RWPE2 (cell line): ENCODE measurements at places on chromosomes 1 and 21.

DNA sequence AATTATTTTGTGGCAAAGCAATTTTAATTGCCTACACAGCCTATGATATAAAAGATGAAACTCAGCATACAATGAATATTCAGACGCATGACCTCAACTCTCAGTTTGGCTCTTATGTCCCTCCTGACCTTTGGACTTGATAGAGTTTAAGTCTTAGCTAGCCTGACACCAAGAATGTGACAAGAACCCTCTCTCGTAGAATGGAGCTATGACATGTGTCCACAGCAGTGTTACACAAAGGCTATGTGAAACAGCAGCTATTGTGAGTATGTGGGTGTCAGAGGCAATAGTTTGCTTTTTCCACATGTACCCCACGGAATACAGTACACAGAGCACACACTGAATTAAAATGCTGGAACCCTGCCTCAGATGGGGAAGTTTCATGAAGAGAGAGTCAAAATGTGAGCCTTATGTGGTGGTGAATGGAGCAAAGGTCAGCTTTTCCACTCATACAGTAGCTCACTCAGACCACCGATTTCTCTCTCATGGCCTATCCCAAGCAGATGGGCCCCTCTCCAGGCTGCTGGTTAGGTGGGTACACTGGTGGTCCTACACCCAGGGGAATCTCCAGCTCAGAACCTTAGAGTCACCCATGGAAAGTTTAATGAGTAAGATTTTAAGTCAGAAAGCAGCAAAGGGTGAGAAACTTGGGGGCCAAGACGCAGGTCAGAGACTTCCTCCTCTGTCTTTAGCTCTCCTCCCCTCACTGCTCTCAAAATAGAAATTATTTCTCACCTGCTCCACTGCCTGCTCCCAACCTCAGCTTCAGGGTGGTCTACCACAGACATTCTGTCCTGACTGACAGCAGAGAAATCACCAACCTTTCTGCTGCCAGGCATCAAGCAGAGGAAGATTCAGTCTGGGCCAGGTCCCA lies 10.1 kb upstream of the XCL2 start:
- H3K27ac ChIP-seq, result no peak overlapping the region
- no peaks in the 10 kb centered on the region for H3K4me1 ChIP-seq
- H3K27me3 ChIP-seq, result no peaks in the 10 kb centered on the region
- H3K4me3 ChIP-seq, result no peak overlapping the region
- no peak for DNase-seq

DNA sequence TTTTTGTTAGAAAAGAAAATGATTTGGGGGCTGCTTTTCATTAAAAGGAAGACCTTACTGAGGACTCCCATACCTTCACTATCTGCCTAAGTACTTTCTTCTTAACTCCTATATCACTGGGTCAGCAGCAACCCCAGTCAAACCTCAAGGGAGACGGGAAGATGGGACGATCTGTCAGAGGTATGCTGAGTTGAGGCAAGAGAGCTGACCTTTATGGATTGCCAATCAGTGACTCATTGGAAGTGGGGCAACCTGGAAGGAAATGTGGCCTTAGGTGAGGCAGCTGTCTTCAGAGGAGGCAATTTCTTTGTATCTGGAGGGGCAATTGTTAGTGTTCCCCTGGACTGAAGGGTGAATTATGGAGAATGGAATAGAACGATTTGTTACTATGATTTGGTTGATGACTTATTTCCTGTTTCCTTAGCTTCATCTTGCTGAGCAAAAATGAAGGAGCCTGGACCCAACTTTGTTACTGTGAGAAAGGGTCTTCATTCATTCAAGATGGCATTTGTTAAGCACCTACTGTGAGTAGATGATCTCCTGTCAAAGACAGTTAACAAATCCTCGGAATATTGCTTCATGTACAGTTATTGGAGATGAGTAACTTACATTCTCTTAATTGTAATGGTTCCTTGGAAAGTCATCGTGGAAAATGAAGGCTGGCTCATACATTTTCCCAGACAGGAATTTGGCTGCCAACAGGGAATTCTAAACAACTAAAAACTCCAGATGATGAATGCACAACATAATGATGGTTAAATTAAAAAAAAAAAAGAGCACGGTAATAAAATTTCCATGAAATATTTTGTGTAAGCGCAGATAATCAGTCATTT lies 134.7 kb upstream of the KCNJ15 start:
- DNase-seq, result no peak
- no peaks in the 10 kb centered on the region for H3K27me3 ChIP-seq
- no peak overlapping the region for H3K4me3 ChIP-seq
- no peak overlapping the region for H3K27ac ChIP-seq

DNA sequence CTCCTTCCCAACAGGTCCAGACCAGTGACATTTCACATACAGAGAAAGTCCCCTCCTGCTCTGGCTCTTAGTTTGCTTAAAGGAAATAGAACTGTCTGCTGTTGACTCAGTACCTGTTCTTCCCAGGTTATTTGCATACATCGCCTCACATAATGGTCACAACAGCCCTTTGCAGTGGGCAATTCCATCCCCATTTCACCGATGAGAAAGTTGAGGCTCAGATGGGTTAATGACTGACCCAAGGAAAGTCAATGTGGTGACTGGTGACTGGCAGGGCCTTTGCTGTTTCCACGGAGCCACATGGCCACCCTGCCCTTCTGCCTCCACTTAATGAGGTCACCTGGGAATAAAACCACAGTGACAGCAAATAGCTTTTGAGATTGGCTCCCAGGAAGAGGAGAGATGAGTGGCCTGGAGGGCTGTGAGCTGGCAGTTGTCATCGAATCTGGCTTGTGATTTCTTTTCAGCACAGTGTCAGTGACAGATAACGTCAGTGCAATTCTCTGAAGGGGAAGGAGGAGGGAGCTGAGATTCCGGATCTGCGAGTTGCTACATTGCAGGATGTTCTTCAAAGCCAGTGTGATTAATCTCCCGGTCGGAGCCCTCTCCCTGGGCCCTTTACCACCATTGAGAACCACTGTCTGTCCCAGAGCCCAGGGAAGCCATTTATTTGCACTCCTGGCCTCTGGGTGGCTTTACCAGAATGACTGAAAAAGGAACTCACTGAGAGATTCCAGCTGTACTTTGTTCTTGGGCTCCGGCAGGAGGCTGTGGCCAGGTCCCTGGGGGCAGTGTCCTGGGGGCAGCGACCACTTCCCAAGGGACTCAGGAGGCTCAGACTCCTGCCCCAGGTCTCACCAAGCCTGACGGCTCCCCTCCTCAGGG lies 117.2 kb downstream of the CNIH3 start:
- no peaks in the 10 kb centered on the region for H3K27me3 ChIP-seq
- no peaks in the 10 kb centered on the region for H3K4me1 ChIP-seq
- H3K27ac ChIP-seq, result no peak overlapping the region
- no peak for DNase-seq
- no peak overlapping the region for H3K4me3 ChIP-seq

GRCh38 chr1:61743716-61744580 lies 1.7 kb downstream of the PATJ start:
- H3K4me1 ChIP-seq, result peaks cover 10% of the 10 kb centered on the region
- H3K27me3 ChIP-seq, result no peaks in the 10 kb centered on the region
- peak overlapping the region; percentile 89 for H3K27ac ChIP-seq
- no peak for DNase-seq

DNA sequence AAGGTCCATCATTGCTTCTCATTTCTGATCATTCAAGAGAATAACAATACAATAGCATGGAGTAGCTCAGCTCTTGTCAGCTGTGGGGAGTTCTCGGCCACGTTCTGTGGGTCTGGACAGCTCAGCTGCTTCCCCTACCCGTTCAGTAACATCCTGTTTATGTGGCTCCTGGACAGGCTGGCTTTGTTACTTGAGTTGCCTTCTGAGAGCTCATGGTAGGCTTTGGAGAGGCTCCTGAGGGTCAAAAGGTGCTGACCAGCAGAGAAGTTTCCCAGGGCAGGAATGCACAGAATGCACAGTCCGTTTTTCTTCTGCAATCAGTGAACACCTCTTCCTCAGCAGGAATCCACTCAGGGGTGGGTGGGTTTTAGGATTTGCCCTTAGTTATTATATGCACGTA lies 36.0 kb downstream of the KAZN start:
- no peak overlapping the region for H3K27ac ChIP-seq
- DNase-seq, result no peak
- no peaks in the 10 kb centered on the region for H3K4me1 ChIP-seq
- H3K4me3 ChIP-seq, result no peak overlapping the region

DNA sequence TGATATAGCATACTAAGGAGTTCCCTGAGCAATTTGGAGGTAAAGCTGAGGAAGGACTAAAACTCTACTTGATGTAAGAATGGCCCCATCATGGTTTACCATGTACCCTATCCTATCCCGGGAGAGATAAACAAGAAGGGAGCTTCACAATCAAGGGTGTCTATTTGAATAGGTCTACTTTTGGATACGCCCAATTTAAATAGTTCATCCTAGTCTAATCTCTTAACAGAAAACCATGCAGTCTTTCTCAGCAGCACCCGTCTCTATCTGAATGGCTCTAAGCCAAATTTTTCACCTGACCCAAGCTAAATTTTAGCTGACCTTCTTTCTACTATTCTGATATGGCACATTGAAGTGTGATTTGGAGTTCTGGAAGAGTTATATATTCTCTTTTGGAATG lies 122.0 kb downstream of the TNNI3K start:
- H3K27ac ChIP-seq, result no peak overlapping the region
- H3K4me3 ChIP-seq, result no peak overlapping the region
- peaks cover 3% of the 10 kb centered on the region for H3K27me3 ChIP-seq
- no peaks in the 10 kb centered on the region for H3K4me1 ChIP-seq
- DNase-seq, result no peak
- no peaks in the 10 kb centered on the region for H3K36me3 ChIP-seq

DNA sequence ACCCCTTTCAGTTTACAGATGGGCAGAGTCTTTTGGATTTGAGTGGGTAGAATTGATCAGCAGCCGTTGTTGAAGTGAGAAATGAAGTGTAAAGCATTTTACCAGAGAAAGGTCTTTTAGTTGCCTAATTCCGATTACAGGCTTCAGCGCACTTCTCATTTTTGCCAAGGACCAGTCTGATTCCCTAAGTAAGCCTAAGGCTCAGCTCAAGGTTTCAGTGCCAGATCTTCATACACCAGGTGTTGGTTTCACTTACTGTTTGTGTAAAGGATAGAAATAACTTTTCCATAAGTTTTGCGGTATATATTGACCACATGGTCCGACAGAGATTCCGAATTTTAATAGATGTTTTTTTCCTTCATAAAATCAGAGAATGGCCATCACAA lies 83.9 kb upstream of the BMP8A start:
- H3K4me1 ChIP-seq, result peaks cover 42% of the 10 kb centered on the region
- H3K4me3 ChIP-seq, result peak overlapping the region; percentile 85
- no peak for DNase-seq
- H3K27me3 ChIP-seq, result no peaks in the 10 kb centered on the region
- peaks cover 14% of the 10 kb centered on the region; the same call in 1 of the 2 replicates for H3K36me3 ChIP-seq

- no peak overlapping the region for H3K27ac ChIP-seq
- H3K4me3 ChIP-seq, result no peak overlapping the region
- H3K27me3 ChIP-seq, result peaks cover 7% of the 10 kb centered on the region
- H3K4me1 ChIP-seq, result peaks cover 4% of the 10 kb centered on the region
Measured at GRCh38 chr1:151715726-151716404, 738 bp downstream of the CELF3 start.

DNA sequence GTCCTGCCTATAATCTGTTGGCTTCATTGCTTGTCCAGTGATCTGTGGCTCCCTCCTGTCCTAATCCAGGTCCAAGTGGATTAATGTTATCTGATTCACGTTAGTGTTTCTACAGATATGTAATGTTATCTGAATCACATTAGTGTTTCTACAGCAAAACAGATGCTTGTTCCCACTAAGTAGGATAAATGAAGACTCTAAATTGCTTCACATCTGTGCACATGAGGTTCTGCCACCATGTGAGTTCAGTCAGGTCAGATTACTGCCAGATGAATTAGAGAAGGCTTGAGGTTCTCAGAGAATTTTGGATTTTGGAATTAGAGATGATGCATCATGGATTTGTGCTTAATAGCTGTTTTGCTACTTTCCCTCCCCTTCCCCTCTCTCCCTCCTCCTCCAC lies 13.2 kb downstream of the DISC1 start:
- H3K27me3 ChIP-seq, result no peaks in the 10 kb centered on the region
- no peaks in the 10 kb centered on the region for H3K4me1 ChIP-seq
- H3K4me3 ChIP-seq, result no peak overlapping the region
- DNase-seq, result no peak
